Activated CD8-positive, alpha-beta memory T cell treated with anti-CD3 and anti-CD28 coated beads for 4 hours (primary cell): ENCODE measurements at places on chromosomes 2 and 18.

GRCh38 chr2:181656450-181657291 is at the start of gene CERKL:
TSS of gene CERKL (minus strand) at chr2:181657105. CDS start at chr2:181657006, 99 bp downstream.
- no peak for DNase-seq

GRCh38 chr2:182066400-182067087 is 80.9 kb downstream of the PPP1R1C start:
- no peak for DNase-seq

GRCh38 chr2:214578442-214578841 is 167.6 kb downstream of the VWC2L start:
- DNase-seq = no peak

DNA sequence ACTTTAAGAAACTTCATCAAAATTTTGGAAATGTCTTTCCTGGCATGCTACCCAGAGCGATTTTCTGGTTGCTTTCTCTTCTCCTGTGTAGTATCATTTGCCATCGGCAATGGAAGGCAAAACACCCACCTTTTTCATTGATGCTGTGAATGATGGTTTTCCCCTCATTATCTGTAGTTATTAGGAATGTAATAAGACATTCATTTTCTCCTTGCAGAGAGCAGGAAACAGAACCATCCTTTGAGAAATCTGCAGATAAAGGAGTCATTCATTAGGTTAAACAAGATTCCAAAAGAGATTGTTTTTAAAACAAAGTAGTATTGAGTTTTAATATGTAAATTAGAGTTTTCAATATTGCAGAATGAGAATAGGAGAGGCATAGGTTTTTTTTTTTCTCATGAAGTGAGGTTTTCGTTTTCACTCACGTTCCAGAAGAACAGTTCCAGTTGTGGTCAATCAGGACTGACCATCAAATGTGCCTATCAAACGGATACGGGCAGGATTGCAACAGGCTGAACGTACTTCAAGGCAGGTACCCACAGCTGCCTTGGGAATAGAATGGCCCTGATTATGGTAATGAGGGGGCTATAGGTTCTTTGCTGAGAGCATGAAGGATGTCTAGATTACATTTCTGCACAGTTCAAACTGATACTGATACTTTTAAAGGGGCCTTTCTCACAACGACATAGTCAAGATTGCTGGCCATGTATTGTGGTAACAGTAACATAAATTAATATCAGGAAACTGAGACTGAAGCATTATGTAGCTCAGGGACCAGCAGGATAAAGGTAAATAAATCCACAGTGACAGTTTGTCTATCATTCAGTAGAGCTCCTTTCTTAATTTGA is 49.8 kb upstream of the PLA2R1 start:
- DNase-seq = no peak

DNA sequence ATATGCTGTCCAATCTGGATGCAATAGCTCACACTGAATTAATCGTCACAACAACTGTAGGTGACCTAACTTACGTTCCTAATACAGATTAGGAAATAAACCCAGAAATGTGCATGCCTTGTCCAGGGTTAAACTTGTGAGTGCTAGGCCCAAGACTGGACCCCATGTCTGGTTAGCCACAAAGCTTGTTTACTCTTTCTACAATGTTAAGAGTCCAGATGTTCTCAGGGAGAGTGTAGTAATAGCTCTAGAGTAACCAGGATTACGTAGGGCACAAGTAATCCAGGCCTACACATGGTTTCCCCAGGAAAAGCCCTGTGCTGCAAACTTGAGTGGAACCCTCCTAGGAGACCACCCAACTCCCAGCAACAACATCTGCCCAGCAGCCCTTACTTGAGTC is 26.2 kb downstream of the TRIB2 start:
- DNase-seq = no peak

DNA sequence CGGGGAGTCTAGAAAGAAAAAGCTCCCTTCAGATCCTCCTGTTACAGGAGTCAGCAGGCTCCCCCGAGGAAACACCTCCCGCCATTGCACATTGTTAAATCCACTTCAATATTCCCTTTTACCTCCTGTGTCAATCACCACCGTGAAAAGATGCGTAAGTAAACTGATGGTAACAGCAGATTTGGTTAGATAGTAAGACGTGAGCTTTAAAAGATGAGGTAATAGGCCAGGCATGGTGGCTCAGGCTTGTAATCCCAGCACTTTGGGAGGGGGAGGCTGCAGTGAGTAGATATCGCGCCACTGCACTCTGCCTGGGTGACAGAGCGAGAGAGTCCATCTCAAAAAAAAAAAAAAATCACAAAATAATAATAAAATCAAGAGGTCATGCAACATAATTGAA is 15.2 kb upstream of the NCL start:
- no peak for DNase-seq

GRCh38 chr2:223800908-223801307 is 36.5 kb downstream of the AP1S3 start:
- DNase-seq = no peak
